Caudate nucleus (tissue), 63 donors: ENCODE measurements at places on chromosomes 7 and 10.

DNA sequence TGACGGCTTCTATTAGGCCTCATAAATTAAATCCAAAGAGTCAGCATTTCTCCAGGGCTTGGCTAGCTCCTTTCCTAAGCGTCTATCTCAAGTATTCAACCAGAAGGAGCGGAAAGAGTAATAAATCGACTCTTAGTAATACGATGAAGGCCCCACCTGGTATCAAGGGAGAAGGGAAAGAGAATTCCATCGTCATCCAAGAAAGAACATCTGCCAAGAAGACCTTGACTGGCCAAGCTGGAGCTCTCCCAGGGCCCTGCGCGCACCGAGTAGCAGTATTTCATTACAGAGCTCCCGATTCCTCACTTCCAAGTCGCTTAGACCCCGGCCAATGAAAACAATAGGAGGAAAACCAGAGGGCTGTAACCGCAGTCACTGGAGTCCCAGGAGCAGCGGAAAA lies 178.0 kb upstream of the FRMD4A start:
- no peak for DNase-seq

GRCh38 chr7:79471699-79472098 lies 18.2 kb upstream of the MAGI2 start:
- DNase-seq: no peak

DNA sequence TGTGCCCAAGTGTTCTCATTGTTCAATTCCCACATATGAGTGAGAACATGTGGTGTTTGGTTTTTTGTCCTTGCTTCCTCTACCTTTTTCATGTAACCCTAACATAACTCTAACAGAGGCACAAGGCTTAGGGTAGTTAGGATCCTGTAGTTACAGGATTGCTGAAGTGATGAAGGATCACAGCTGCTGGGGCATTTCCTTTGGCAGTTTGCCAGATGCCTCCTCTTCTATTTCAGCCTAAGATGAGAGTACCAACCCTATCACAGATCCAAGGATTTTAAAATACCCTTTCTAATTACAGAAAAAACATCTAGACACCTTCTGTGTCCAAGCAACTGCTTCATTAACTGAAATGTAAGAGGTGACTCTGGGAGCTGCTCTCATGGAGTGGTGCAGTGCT lies 141.7 kb upstream of the COL1A2 start:
- DNase-seq: no peak

- DNase-seq: no peak
These were observed 98.6 kb downstream of the GRK5 start for GRCh38 chr10:119305860-119306513.

DNA sequence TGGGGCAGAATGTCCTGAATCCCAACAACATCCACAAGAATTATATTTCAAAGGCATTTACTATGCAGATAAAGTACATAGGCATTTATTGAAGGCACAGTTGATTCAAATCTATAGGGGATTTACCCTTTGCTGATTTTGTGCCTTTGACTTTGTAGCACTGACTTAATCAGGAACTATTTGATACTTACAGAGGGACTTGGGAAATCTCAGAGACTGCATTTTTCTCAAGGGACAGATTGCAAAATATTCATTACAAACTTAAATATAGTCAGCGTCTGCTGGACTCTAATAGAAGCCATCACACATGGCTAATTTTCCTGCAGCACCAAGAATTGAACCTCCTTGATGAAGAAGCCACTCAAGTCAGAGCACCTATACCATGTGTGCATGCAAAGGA lies 44.9 kb downstream of the FAS start:
- no peak for DNase-seq

- DNase-seq: no peak
These were observed 33.6 kb downstream of the SUFU start for GRCh38 chr10:102537367-102537766.
